Activated CD4-positive, alpha-beta T cell treated with anti-CD3 and anti-CD28 coated beads, Interleukin-2, amount 50 U/mL, for 4 hours (primary cell): ENCODE measurements at places on chromosomes 16 and 17.

DNA sequence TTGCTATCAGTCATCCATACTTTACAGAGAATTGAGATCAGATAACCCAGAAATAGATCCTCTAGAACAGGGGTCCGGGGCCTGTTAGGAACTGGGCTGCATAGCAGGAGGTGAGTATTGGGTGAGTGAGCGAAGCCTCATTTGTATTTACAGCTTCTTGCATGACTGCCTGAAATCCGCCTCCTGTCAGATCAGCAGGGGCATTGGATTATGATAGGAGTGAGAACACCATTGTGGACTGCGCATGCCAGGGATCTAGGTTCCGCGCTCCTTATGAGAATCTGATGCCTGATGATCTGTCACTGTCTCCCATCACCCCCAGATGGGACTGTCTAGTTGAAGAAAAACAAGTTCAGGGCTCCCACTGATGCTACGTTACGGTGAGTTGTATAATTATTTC, 13.0 kb upstream of the SCIMP start:
- DNase-seq: no peak

- no peak for DNase-seq
Observed at GRCh38 chr17:40577611-40578065, 12.4 kb upstream of the CCR7 start.

GRCh38 chr17:80177986-80178595, 8.3 kb downstream of the CARD14 start:
- DNase-seq: no peak

DNA sequence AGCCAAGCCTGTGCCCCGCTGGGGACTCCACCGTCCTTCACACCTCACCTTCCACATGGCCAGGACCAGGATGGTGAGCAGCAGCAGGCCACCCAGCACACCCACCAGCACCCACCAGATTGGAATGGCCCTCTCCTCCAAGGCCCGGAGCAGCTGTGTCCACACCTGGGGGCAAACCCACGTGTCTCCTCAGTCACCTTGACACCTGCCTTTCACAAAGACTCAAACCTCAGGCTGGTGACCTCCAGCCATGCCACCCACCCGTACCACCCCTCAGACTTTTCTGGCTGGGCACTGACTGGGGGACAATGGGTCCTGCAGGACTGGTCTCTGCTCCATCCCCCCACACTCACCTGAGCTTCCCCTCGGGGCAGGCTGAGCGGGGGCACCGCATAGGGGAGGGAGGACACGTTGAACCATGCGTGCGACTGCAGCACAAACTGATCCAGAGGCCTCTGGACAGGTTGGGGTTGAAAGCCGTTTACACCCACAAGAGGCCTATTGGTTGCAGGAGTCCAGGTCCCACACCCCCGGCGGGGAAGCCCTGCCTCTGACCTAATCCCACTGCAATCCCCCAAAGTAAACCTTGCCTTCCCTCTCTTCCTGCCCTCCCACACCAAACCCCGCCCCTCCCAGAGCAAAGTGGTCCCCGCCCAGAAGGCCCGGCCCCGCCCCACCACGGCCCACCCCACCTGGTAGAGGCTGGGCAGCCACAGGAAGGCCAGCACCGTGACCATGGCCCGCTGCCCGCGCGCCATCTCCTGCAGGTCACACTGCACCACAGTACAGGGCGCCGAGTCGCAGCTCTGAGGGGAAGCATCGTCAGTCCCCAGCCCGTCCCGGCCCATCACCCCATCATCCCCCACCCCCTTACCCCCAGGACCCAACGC, 10.9 kb upstream of the FAM171A2 start:
- no peak for DNase-seq

GRCh38 chr16:57268804-57269800, 15.4 kb downstream of the PLLP start:
- DNase-seq: no peak

DNA sequence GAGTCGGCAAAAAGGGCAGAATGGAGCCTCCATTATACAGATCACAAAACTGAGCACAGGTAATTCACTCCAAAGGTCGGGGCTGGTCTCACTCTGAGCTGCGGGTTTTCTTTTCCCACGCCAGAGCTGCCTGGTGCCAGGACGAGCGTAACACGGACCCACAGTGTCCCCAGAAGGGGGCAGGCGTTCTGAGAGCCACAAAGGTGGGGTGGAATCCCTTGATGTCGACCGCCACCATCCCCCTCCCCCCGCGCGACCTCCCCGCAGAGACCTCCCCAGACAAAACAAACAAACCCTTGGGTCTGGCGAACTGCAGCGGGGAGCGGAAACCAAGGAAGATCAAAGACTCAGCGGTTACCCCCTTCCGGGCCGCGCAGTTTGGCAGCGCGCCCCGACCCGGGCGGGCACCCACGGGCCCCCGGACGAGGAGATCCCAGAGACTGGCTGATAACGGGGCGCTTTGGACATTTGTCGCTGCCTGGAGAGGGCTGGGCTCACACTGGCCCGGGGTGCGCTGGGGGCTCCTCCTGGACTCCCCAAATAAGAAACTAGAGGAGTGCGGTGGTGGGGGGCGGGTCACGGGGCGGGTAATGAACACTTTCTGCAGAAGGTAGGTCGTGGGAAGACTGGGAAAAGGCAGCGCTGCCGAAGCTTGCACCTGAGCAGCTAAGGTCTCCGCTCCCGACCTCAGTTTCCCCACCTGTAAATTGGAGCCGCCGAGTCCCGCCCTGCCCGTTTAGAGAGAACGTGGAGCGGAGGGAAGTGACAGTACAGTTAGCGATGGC, 664 bp upstream of the NKD1 start:
- peak; percentile 51 for DNase-seq

DNA sequence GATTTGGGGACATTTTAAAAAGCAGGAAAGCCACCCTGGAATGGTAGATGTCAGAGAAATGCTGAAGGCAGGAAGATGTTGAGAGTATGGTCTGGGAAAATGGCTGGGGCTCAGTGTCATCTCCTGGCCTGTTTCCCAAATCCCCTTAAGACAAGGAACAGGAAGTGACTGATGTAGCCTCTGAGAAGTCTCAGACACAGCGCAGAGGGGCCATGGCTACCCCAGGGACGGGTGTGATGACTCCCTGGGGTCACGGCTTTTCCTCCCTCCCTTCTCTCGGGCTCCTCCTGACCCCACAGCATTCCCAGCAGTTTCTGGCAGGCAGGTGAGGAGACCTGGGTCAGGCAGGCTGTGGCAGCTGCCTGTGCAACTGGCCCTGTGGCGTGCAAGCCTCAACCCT, 45.4 kb downstream of the RAP1GAP2 start:
- no peak for DNase-seq

DNA sequence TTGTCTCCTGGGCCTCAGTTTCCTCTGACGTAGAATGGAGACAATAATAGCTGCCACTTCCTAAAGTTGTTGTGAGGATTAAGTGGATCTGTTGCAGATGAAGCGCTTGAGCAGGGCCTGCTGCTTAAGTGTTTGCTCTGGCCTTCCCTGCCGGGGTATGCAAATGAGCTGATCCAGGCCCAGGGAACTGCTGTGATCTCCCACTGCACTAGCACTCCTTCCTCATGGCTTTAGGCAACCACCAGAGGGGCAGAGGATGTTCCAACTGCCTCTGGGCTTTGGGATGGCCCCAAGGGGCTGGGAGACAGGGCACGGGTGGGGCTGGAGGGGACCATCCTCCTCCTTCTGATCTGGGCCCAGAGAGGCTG, 6.2 kb downstream of the SBK1 start:
- DNase-seq: no peak

DNA sequence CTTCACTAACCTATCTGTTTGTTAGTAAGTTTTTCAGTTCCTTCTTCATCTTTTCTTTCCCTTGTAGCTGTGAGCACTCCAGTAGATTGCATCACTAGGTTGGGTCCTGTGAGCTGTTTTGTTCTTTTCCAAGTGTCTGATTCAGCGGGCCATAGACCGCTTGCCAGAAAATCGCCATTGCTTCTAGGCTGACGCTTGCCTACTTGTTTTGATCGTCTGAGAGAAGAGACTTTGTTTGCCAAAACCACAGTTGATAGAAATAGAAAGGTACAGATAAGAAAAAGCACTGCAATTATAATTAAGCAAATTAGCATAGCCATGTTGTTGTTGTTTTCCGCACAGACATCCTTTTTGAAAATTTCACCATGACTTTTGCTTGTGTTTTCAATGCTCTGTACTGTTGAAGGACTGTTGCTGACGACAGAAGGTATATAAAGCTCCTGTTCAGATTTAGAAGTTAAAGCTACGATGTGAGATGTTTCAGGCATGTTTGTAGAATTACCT, 3.1 kb downstream of the EVI2A start:
- peak; percentile 35 for DNase-seq

GRCh38 chr17:39899215-39899614, 19.2 kb downstream of the GSDMB start:
- no peak for DNase-seq

GRCh38 chr16:20814784-20815183, 8.5 kb downstream of the REXO5 start:
- DNase-seq: no peak

- DNase-seq: no peak
Observed at GRCh38 chr16:79363035-79363434, 237.5 kb downstream of the MAF start.

GRCh38 chr17:18070861-18071340, 16.8 kb upstream of the DRG2 start:
- no peak for DNase-seq

DNA sequence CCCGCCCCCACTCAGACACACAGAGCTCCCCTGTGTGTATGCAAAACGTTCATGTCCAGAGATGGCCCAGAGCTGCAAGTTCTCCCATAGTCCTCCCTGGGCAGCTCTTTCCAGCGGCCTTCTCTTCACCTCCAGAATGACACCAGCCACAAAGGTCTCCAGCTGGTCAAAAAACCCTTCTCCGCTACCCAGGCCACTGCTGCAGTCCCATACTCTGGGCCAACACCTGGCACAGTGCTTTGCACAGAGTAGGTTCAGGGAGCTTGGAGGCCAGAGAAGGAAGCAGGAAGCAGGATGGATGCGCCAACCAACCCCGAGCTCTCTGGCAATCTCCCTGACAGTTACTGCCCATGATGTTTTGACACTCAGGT, 1.1 kb upstream of the STAT5B start:
- DNase-seq: no peak

DNA sequence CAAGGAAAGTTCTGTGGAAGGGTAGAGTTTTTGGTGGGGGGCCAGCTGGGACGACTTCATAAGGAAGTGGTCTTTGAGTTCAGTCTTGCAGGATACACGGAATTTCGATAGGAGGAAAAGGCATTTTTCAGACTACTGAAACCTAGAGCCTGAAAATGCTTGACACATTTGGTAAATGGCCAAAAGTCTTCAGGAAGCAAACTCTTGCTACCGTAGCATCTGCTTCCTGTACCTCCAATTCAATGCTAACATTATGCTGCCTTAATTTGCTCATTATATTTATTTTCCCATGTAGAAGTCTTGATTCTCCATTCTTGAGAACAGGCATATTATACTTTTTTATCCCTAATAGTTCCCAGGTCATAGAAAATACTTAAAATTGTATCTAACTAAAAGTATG, 129.3 kb upstream of the MED13 start:
- DNase-seq: no peak

- DNase-seq: no peak
Observed at GRCh38 chr17:4980644-4981216, 6.7 kb downstream of the CAMTA2 start.

GRCh38 chr16:66569131-66569530, 2.9 kb downstream of the CMTM1 start:
- no peak for DNase-seq

- no peak for DNase-seq
Observed at GRCh38 chr17:42900460-42901331, at the start of gene G6PC1. G6PC1 (plus strand) TSS chr17:42900799; CDS start chr17:42900877, 78 bp downstream.

DNA sequence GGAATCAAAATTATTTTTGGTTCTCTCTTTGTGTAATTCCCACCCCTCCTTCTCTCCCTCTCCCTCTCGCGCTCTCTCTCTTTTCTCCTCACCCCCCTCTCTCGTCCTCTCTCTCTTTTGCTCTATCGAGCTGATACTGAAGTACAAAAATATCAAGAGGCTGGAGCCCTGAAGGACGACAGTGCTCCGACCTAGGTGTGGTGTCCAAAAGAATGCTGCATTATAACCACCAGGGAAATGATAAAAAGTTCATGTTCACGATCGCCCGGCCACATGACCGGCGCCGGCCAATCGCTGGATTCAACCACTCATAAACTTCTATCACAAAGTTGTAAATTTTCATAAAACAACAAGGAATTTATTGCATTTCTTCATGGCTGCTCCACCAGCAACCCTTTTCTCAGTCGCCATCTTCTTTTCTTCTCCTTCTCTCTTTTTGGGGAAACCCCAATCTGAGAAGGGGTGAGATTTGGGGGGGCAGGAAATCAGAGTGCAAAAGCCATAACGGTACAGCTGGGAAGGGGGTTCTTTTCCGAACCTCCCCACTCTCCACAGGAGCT, at the start of gene HOXB6:
HOXB6 (minus strand) TSS at position 217 of the 560 bp plus-strand sequence. CDS start 6,836 bp downstream, outside the sequence.
- DNase-seq: no peak
